Activated CD8-positive, alpha-beta memory T cell treated with anti-CD3 and anti-CD28 coated beads for 1 hour (primary cell): ENCODE measurements at places on chromosomes 6 and 20.

GRCh38 chr6:147825848-147826247 lies 317.4 kb downstream of the SAMD5 start:
- DNase-seq = no peak

- no peak for DNase-seq
Measured at GRCh38 chr6:148959501-148959900, 212.7 kb downstream of the UST start.

DNA sequence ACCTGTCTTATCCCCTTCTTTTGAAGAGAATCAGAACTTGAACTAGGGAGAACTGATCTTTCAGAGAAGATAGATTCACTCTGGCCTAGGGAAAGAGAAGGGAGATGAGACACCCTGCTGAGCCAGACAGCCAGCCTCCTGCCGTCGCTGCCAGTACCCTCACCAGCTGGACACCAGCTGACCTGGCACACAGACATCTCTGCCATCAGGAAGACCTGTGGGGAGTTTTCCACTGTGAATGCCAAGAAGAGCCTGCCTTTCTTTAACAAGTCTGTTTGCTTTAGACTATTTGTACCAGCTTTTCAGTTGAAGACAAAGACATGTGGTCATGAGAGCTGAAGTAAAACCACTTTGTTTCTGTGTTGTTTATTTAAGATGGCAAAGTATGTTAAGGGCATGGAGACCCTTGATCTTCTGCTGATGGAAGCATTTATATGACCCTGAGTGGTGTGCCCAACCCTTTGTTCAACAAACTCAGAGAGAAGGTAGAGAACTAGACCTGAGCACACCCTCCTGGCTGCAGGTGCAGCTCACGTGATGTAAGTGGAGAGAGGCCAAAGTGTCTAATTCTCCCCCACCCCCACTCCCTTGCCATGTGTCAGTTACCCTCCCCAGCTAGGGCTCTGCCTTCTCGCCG lies 82.3 kb upstream of the SLC24A3 start:
- DNase-seq = no peak

DNA sequence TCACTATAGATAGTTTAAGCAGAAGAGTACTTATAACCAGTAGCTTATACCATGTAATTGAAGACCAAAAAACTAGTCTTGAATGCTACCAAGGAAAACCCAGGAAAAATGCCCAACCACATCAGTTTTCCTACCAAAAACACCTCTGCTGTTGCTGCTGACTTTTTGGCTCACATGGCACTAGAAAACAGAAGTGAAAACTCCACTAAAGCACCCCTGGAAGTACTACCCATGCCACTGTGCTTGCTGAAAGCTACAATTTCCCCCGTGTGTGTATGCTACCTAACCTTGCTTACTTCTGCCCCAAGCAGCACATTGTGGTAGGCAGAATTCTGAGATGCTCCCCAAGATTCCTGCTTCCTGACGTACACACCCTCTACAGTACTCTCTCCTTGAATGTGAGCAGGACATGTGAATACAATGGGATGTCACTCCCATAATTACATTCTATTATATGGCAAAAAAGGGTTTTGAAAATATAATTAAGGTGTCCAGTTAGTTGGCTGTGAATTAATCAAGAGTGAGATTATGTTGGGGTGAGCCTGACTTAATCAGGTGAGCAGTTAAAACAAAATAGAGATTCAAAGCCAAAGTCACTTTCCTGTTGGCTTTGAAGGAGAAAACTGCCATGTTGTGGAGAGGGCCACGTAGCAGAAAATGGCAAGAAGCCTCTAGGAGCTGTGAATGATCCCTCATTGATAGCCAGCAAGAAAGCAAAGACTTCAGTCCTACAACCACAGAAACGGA lies 209.8 kb upstream of the MARCKS start:
- DNase-seq = no peak
